ENCODE measurements at places on chromosomes 11 and 22.

- peak; percentile 73 for DNase-seq
These were observed 579.3 kb downstream of the BUD13 start for GRCh38 chr11:116193321-116194131.

GRCh38 chr22:19527861-19528417 is 3.7 kb upstream of the CLDN5 start:
- no peak for DNase-seq

- DNase-seq, result no peak
These were observed 443.7 kb downstream of the TBC1D22A start for GRCh38 chr22:47206164-47206563.

- no peak for DNase-seq
These were observed 55.3 kb upstream of the ALKBH3 start for GRCh38 chr11:43825217-43825816.

- DNase-seq, result no peak
These were observed 76.0 kb downstream of the HSD17B12 start for GRCh38 chr11:43756575-43756974.

GRCh38 chr11:129695571-129696308 is 119.9 kb upstream of the TMEM45B start:
- DNase-seq, result peak; percentile 73

DNA sequence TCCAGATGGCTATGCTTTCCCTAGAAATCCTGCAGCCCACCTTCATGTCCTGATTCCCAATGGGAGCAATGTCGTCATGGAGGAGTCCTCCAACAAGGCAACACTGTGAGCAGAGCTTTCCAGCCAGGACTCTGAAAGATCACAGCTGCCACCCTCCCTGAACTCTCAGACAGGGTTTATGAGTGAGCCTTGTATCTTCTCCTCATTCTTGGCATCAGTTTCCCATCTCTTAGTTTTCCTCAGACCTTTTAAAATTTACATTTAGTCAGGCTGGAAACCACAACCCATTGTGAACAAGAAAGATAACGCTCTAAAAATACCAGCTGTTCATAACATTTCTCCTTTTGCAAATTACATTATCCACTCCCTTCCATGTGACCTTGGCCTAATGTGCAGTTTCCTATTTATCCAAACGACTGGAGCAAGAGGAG is 15.6 kb upstream of the LYVE1 start:
- DNase-seq, result no peak

- no peak for DNase-seq
These were observed 250.6 kb upstream of the TENM4 start for GRCh38 chr11:79691445-79691844.

DNA sequence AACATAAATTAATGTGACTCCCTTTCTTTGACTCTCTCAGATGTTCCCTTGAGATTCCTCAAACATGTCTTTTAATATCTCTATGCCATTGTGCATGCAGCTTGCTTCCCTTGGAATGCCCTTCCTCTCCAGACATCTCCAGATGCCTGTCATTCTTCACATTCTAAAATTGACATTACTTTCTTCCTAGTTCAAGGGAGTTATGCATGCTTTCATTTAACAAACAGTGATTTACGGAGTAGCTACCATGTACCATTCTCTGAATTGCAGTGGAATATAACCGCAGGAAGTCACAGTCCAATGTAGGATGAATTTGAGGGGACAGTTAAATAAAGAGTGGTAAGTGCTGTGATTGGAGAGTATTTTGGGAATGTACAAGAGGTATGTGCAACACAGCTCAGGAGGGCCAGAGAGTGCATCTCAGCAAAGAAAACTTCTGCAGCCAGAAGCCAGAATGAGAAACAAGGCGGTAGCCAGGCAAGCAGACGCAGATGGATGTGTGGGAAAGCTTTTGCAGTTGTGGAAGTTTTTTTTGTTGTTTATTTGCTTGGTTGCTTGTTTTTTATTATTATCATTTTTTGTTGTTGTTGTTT is 18.7 kb downstream of the MMP10 start:
- DNase-seq, result no peak

- no peak for DNase-seq
These were observed 15.9 kb downstream of the SEZ6L start for GRCh38 chr22:26185190-26185589.

DNA sequence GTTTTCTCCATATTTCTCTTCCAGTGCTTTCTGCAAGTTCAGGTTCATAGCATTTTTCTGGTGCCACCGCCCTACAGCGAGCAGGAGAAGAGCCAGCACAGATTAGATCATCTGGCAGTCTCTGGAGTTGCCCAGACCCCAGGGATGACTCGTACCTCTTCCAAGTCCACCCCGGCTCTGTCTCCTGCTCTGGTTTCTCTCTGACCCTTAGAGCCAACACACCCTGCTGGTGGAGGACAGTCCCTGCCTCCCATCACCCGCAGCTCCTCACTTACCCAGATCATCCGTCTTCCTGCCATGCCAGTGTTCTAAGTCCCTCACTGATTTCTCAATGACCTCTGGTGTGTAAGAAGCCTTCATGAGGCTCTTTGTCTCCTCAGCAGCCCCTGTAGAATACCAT is 28.0 kb downstream of the TST start:
- no peak for DNase-seq

- no peak for DNase-seq
These were observed 86.2 kb downstream of the RPL27A start for GRCh38 chr11:8768625-8769333.

DNA sequence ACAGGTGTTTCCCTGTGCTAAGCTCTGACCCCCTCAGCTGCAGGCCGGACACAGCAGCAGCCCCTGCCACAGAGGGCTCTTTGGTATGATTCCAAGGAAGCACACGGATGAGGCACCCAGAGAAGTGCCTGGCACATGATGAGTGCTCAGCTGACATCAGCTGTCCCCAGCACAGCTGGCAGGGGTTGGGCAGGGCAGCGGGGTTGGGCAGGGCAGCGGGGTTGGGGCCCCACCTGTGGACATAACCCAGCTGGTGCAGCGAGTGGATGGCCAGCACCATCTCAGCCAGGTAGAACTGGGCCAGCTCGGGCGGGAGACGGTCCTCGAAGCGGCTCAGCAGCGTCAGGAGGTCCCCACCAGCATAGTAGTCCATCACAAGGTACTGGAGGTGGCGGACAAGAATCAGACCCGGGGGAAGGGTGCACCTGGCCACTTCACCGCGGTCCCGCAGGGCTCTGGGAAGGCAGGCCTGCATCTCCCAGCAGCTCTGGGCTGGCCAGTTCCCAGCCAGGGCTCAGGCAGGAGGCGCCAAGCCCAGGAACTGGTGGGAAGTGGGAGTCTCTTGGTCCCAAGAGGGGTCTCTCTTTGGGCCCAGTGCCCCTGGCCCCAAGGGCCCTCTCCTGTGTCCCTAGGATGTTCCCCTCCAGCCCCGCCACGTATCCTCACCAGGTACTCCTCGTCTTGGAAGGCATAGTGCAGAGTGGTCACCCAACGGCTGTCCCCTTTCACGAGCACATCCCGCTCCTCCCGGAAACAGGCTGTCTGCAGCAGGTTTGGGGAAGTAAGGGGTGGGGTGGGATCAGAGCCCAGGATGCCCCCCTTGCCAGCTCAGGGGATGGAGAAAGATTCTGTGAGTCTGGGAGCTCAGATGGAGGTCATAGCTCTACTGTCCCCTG is 4.3 kb downstream of the CDC42BPG start:
- DNase-seq, result no peak

GRCh38 chr11:85815186-85815931 is 4.4 kb upstream of the SYTL2 start:
- no peak for DNase-seq

DNA sequence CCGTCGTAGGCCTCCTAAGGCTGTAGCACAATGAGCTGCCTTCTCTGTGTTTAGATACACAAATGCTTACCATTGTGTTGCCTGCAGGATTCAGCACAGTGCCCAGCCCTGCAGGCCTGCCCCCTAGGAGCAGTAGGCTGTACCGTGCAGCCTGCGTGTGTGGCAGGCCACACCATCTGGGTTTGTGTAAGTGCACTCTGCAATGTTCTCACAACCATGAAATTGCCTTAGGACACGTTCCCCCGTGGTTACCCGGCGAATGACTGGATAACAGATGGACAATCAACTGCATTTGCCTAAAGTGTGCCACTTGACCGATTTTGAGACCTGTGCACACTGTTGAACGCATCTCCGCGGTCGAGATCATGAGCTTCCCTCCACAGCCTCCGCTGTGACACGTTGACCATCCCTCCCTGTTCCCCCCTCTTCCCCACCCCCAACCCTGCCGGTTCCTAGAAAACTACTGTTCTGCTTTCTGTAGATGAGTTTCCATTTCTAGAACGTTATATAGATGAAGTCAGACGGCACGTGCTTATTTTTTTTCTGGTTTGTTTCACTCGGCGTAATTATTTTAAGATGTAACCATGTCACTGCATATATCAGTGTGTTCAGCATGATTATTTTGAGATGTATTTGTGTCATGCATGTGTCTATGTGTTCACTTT is 22.2 kb upstream of the CTSD start:
- no peak for DNase-seq

GRCh38 chr22:44702479-44703198 is 635 bp downstream of the PRR5 start:
- no peak for DNase-seq

- peak; percentile 59 for DNase-seq
These were observed 380.1 kb upstream of the SYN3 start for GRCh38 chr22:33438273-33438672.

DNA sequence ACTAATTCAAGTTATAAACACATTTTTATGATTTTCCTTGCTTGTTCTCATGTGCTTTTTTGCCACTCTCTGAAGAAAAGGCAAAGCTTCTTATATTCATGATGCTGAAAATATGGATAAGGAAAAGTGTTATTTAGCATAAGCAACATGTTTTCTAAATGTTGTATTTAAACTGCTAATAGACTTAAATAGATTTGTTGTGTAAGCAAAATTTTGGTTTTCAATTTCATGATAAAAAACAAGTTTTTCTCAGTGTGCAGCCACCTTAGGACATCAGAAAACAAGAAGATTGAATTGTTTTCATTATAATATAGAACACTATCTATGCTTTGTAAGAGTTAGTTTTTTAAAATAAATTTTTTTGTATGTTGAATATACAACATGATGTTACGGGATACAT is 2.3 kb downstream of the OR4A16 start:
- DNase-seq, result no peak

DNA sequence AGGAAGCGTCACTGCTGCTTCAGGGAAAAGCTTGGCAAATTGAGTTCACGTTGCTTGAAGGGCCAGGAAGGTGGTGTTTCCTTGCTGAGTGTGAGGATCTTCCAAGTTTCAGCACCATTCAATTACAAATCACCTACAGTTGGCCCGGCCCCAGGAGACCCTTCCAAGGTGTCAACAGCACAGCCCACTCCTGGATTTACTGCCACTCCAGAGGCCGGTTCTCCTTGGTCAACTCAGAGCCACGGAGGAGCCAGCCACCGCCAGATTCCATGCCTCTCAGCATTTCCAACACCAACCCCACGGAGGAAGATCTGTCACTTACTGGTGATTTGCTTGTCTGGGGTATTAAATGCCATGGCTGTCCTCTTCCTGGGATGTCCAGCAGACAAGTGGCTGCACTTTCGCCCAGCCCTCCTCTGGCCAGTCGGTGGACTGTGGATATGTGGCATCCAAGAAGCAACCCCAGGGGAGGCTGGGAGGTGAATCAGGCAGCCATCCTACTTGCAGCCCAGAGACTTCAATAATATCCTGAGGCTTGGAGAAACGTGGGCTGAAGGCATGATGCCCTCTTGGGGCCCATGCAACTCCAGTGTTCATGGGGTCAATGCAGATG is 74.1 kb upstream of the SHANK2 start:
- no peak for DNase-seq

GRCh38 chr11:41613326-41613725 is 153.9 kb upstream of the LRRC4C start:
- DNase-seq, result no peak

- DNase-seq, result peak; percentile 71
These were observed 43.6 kb upstream of the POU2AF1 start for GRCh38 chr11:111422494-111423249.

GRCh38 chr22:47231759-47232158 is 469.3 kb downstream of the TBC1D22A start:
- DNase-seq, result no peak

DNA sequence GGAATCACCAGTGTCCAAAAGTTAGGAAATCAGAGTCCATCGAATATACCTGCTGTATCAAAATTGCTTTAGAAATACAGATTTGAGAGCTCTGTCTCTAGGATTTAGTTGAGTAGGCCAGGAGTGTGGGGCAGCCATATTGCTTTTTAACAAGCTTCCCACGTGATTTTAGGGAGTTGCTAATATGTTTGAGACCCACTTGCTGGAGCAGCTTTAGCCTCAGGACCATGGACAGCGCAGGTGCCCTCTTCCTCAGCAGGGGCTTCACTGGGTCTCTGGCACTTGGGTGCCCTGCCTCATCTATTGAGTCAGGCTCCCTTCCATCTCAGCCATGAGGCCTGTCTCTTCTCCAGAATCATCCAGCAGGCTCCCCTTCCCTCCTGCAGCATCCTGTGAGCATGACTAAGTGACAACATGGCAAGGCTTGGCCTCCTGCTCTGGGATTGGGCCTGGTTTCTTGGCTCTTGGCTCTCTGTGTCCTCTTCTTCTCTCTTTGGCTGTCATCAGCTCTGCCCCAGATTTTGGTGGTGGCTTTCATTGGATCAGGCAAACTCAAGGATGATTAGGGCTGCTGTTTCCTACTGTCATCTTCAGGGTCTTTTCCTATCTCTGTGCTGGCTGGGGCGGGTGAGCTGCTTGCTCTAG is 70.0 kb downstream of the SGSM1 start:
- DNase-seq, result no peak

DNA sequence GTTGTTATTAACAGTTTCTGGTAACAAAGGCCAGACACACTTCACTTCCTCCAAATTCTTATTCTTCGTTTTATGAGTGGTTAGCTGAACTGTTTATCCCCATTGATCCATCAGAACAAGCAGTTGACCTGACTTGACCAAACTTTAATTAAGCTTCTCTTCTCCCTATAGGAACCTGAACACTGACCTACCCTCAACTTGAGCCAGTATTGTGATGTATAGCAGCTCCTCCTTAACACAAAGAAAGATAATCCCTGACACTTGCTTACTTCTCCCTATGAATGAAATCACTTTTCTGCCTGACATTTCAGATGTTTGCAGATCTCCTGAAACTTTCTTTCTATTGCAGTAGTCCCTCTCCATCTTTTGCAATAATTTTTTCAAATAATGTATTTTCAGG is 41.9 kb downstream of the ANO5 start:
- no peak for DNase-seq

DNA sequence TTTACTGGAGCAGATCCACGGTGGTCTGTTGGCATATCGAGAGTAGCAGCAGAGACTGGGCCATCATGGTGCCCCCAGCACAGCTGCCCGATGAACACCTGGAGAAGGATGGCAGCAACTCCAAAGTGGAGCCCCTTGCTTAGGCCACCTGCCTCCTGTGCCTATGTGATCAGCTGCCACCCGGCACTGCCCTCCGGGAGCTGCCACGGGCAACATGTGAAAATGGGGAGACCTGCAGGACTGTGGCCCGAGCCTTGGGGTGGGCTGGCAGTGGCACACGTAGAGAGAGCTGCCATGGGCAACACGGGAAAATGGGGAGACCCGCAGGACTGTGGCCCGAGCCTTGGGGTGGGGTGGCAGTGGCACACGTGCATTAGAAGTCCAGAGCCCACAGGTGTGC is 3.1 kb downstream of the FXYD2 start:
- no peak for DNase-seq
